ENCODE measurements at places on chromosomes 4 and X.

DNA sequence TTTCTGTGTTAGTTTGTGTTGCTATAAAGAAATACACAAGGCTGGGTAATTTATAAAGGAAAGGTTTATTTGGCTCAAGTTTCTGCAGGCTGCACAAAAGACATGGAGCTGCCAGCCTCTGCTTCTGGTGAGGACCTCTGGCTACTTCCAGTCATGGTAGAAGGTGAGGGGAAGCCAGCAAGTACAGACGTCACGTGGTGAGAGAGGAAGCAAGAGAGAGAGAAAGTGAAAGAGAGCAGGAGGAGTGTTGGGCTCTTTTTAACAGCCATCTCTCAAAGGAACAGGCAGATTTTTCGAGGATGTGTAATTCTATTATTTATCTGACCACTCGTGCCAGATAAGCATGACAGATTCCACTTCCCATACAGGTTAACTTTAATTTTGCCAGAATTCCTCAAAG lies 1199.1 kb downstream of the ADGRL3 start:
- no peak for DNase-seq

- peak; percentile 72 for DNase-seq
Observed at GRCh38 chrX:68440940-68441339, 7.6 kb upstream of the OPHN1 start.

- no peak for DNase-seq
Observed at GRCh38 chr4:83107631-83108030, 6.9 kb downstream of the PLAC8 start.

DNA sequence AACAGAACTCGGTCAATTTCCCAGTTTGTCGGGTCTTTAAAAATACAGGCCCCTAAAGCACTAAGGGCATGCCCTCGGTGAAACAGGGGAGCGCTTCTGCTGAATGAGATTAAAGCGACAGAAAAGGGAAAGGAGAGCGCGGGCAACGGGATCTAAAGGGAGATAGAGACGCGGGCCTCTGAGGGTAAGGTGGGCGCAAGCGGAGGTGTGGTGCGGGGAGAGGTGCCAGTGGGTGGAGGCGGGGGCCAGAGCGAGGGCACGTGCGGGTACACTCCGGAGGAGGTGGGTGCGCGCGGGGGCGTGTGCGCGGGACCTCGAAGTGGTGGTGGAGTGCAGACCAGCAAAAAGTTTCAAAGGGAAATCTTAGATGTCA lies 787 bp upstream of the TET2 start:
- no peak for DNase-seq

- no peak for DNase-seq
Observed at GRCh38 chr4:60737858-60738257, 462.3 kb upstream of the ADGRL3 start.

DNA sequence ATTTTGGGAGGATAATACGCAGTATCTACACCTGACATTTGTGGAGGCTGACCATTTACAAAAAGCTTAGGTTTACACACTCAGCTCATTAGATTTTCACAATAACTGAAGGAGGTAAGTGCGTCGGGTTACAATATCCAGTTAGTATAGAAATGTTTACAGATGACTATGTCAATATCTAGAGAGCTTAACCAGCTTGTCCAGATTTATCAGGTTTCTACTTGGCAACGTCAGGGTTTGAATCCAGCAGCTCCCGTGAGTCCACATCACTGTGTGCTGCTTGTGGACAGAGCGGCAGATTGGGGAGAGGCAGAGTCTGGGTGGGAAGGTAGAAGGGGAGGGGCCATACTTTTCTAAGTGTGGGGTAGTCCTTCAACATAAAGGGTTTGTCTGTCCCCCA lies 28.3 kb downstream of the ARHGAP10 start:
- DNase-seq: no peak

DNA sequence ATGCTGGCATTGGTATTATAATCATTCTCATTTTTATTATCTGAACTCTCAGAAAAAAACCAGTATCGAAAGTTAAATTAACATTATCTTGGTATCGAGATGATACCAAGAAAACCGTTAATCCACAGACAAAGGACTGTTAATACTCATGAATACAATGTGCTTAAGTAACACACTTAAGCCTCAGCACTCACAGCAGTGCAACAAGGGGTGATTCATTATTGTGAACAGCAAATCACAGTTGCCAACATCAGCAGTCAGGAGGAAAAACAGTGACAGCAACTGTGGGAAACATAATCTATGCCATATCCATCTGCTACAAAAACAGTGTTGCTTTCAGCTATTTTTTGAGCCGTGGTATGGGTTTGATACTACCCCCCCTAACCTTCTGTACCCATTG lies 210.9 kb upstream of the ATOH1 start:
- no peak for DNase-seq

GRCh38 chr4:109041463-109042360 lies 260.7 kb downstream of the COL25A1 start:
- DNase-seq: no peak

- DNase-seq: no peak
Observed at GRCh38 chr4:185945906-185946305, 123.0 kb upstream of the TLR3 start.

DNA sequence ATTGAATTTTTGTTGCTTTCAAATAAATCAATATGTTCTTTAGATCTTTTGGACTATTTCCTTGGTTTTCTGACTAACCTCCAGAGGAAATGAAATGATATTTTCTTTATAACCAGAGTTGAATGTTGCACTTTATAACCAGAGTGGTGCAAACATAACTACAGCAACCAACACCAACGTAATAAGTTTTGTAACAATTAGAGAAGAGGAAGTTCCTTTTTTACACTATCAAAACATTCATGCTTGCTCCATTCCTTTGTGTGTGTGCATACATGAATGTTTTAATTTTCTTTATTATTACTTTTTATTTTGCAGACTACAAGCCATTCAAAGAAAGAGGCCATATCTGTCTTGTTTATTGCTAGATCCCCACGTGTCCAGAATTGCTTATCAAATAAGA lies 193.0 kb upstream of the PPP3CA start:
- DNase-seq: no peak

- no peak for DNase-seq
Observed at GRCh38 chr4:173176010-173176409, 7.4 kb downstream of the GALNT7 start.

DNA sequence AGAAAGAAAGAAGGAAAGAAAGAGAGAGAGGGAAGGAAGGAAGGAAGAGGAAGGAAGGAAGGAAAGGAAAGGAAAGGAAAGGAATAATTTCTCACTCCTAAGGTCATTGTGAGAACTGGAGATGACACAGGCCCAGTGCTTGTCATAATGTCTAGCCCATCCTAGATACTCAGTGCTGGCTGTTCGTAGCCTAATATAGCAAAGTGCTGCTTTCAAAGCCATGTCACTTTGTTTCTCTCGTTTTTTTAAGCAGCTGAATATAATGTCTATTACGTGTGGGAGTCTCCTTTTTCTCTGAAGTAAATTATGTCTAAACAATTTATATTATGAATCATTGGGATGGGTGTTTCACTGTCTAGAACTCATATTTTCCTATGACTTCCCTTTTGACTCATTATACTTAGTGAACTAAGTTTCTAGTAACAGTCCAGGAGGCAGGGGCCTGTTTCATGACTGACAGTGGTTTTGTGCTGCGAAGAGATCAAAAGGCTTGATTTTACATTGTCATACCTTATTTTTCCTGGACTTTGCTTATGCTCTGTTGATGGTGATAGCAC lies 327.0 kb upstream of the ZFP42 start:
- no peak for DNase-seq

GRCh38 chr4:36737691-36738090 lies 456.3 kb downstream of the DTHD1 start:
- DNase-seq: no peak

GRCh38 chr4:94334962-94335361 lies 7.7 kb downstream of the HPGDS start:
- DNase-seq: no peak

DNA sequence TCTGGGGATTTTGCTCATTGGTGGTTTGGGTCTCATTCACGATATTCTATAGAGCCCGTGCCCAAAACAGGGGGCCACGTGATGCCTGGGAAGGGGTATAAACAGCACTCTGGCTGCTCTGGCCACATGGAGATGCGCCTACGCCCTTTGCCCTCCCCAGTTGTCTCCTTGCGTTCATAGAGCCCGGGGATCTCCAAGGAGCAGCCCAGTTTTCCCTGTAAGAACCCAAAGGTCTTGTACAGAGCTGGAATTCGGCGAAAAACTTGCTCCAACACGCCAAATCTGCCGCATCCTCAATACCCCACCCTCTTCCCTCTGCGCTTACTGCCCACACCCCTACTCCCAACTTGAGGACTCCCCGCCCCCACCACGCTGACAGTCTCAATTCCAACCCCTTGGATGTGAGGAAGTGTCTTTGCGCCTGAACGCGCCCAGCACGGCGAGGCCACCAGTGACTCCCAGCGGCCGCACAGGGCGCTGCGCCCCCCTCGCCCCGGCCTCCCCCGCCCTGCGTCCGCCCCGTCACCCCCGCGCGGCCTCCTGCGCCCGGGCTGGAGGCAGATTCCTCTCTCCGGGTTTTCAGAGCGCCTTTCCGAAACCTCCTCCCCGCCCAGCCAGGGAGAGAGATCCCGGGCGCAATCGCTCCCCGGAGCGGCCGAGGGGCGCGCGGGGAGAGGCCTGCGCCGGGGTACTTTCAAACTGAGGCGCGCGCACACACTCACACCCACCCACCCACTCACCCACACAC lies at the start of gene NHS:
Gene NHS, plus strand, starts transcription at position 582 of the 748 bp plus-strand sequence. CDS start 558 bp downstream, outside the sequence.
- DNase-seq: peak; percentile 37

GRCh38 chrX:149829751-149830191 lies 48.0 kb downstream of the MAGEA9 start:
- DNase-seq: peak; percentile 78

DNA sequence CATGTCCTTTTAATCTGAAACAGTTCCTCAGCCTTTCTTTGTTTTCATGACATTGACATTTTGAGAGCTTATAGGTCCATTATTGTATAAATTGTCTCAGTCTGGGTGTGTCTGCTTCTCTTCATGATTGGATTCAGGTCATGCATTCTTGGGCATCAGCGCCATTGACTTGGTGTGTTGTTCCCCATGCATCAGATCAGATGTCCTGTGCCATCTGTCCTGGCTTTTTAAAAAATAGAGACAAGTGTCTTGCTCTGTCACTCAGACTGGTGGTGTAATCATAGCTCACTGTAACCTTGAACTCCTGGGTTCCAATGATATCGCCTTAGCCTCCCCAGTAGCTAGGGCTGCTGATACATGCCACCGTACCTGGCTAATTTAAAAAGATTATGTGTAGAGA lies 55.7 kb downstream of the TBC1D14 start:
- no peak for DNase-seq

- DNase-seq: peak; percentile 67
Observed at GRCh38 chrX:109739625-109740432, 6.8 kb upstream of the ACSL4 start.

DNA sequence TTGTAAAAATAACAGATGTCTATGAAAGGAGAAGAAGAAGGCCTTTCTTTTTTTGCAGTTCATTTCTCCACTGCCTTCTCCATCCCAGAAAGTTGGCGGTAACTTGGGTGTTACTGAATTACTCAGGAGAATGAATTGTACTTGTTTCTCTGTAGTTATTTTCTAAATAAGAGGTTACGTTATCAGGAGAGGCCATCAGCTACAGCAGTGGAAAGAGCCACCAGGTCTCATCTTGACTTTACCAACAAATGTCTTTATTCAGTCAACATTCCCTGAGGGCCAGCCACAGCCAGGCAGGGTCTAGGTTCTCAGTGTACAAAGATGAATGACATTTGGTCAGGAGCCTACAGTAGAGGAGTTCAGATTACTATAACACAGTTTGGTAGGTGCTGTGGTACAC lies 8.1 kb downstream of the HADH start:
- DNase-seq: no peak

DNA sequence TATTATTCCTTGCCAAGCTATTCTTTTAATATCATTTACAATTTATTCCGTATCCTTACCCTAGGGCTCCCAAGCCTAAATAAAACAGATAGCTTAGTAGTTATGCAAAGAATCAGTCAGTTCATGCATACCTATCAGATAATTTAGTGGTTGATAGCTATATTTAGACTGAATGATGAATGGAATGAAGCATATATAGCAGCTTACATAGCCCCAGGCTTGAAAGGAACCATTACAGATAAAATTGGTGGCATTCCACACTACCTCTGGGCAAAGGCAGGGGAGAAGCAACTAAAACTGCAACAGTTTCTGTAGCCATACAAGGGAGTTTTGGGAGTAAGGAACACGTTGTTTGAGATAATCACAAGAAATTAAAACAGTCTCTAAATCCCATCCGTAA lies 2.7 kb downstream of the ACE2 start:
- DNase-seq: no peak

DNA sequence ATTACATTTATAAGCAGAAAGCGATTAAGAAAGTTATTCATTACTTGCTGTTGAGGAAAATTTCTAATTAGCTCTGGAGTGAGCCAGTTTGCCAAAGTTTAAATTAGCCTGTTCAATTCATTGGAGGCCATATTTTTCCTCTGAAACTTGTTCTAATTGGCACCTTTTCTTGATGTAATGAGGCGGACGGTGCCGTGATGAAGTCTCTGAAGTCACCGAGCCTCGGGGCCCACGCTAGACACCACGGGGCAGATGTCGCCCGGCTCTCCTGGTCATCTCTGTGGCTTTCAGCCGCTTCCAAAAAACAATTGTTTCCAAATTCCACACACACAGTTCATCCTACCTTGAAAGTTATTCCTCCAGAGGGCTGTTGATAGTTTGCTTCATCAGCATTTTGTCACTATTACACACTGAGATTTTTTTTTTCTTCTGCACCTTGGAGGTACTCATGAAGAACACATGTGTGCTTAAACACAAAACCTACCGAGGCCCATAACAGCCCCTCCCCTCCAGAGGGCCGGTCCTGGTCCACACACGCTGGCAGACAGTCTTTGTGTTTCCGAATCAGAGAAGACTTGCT lies 3.9 kb upstream of the CTAG2 start:
- DNase-seq: no peak

GRCh38 chr4:98963538-98964433 lies 31.7 kb upstream of the METAP1 start:
- no peak for DNase-seq

GRCh38 chr4:145618210-145618931 lies 814 bp upstream of the MMAA start:
- no peak for DNase-seq

DNA sequence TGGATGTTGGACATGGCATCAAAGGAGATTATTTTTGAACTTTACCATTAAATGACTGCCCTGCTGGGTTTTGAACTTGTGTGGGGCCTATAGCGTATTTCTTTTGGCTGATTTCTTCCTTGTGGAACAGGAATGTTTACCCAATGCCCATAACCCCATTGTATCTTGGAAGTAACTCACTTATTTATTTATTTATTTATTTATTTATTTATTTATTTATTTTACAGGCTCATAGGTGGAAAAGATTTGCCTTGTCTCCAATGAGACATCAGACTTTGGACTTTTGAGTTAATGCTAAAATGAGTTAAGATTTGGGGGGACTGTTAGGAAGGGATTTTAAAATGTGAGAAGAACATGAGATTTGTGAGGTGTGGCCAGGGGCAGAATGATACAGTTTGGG lies 273.1 kb downstream of the SLITRK2 start:
- no peak for DNase-seq

- no peak for DNase-seq
Observed at GRCh38 chr4:95294321-95294720, 254.5 kb downstream of the UNC5C start.

All from renal cortical epithelial cell (primary cell).